Subcutaneous preadipocyte (primary cell): ENCODE measurements at places on chromosomes 16 and 17. TPM values are rescaled to one million over a fixed set of nuclear protein-coding genes. Genes with fewer than 3 reads are reported as not detected.

Gene KRT25
- not detected in 2 replicates for total RNA-seq

Gene RND2
- total RNA-seq = under 0.01 and 0.39 TPM in 2 replicates

Gene KCNAB3
- total RNA-seq = under 0.01 and 0.98 TPM in 2 replicates

Gene G6PC1
- not detected in 2 replicates for total RNA-seq

Gene SDR42E1
- under 0.01 TPM in 1 of 2 replicates, not detected in the other for total RNA-seq

Gene TRIM72
- total RNA-seq = under 0.01 TPM in 1 of 2 replicates, not detected in the other

Gene CD300LB
- not detected in 2 replicates for total RNA-seq

Gene KRT33B
- not detected in 2 replicates for total RNA-seq

Gene SCO1
- total RNA-seq = 22.0 and 29.9 TPM in 2 replicates

Gene SLC46A1
- 4.7 and 4.8 TPM in 2 replicates for total RNA-seq

Gene RPTOR
- total RNA-seq = 29.8 and 35.4 TPM in 2 replicates

Gene CTRB2
- not detected in 2 replicates for total RNA-seq

Gene ADGRG1
- total RNA-seq = 2.9 and 6.8 TPM in 2 replicates
